Tibial nerve (tissue), 4 donors: ENCODE measurements at places on chromosomes 12 and 14.

- no peak for DNase-seq
- no peaks in the 10 kb centered on the region for H3K4me1 ChIP-seq
- H3K4me3 ChIP-seq = no peak overlapping the region
- H3K36me3 ChIP-seq = no peaks in the 10 kb centered on the region
- no peaks in the 10 kb centered on the region for H3K27me3 ChIP-seq
Observed at GRCh38 chr14:99168330-99168729, 103.7 kb downstream of the BCL11B start.

DNA sequence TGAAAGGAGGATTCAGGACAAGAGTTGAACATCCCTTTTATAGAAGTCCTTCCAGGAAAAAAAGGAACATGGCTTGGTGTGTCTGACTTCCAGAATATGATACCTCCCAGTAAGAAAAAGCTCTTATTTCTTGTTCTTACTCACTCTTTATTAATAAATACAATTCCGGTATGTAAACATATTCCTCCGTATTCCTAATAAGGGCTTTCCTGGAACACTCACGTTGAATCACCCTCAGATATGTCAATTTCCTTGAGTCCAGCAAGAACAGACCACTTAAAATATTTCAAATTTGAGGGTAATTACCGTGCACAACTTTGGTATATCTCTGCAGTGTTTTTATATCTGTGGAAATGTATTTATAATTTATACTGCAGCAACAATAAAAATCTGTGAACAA is 385.6 kb downstream of the SYT1 start:
- DNase-seq = no peak
- H3K4me1 ChIP-seq = no peaks in the 10 kb centered on the region
- H3K36me3 ChIP-seq = no peaks in the 10 kb centered on the region
- H3K27me3 ChIP-seq = no peaks in the 10 kb centered on the region
- no peak overlapping the region for H3K4me3 ChIP-seq

GRCh38 chr14:32413967-32414640 is 85.0 kb downstream of the AKAP6 start:
- H3K27ac ChIP-seq = no peak overlapping the region
- no peak overlapping the region for H3K4me3 ChIP-seq

- H3K4me1 ChIP-seq = no peaks in the 10 kb centered on the region
- no peak for DNase-seq
- no peaks in the 10 kb centered on the region for H3K36me3 ChIP-seq
- no peak overlapping the region for H3K4me3 ChIP-seq
- H3K27me3 ChIP-seq = peaks cover 6% of the 10 kb centered on the region
Observed at GRCh38 chr14:78029601-78030372, 140.4 kb upstream of the NRXN3 start.

DNA sequence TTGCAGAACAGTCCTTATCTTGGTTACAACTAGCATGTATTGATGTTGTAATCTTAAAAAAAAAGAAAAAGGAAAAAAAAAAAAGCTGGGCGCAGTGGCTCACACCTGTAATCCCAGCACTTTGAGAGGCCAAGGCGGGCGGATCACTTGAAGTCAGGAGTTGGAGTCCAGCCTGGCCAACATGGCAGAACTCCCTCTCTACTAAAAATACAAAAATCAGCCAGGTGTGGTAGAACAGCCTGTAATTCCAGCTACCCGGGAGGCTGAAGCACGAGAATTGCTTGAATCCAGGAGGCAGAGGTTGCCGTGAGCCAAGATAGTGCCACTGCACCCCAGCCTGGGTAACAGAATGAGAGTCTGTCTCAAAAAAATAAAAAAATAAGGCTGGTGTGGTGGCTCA is 25.6 kb upstream of the TEAD4 start:
- H3K4me3 ChIP-seq = no peak overlapping the region
- no peak for DNase-seq
- H3K36me3 ChIP-seq = peaks cover 12% of the 10 kb centered on the region
- H3K27me3 ChIP-seq = no peaks in the 10 kb centered on the region

GRCh38 chr12:91954326-91954725 is 191.3 kb downstream of the BTG1 start:
- no peak overlapping the region for H3K4me3 ChIP-seq
- no peaks in the 10 kb centered on the region for H3K27me3 ChIP-seq
- H3K36me3 ChIP-seq = no peaks in the 10 kb centered on the region
- H3K27ac ChIP-seq = no peak overlapping the region
- no peaks in the 10 kb centered on the region for H3K4me1 ChIP-seq
- DNase-seq = no peak

DNA sequence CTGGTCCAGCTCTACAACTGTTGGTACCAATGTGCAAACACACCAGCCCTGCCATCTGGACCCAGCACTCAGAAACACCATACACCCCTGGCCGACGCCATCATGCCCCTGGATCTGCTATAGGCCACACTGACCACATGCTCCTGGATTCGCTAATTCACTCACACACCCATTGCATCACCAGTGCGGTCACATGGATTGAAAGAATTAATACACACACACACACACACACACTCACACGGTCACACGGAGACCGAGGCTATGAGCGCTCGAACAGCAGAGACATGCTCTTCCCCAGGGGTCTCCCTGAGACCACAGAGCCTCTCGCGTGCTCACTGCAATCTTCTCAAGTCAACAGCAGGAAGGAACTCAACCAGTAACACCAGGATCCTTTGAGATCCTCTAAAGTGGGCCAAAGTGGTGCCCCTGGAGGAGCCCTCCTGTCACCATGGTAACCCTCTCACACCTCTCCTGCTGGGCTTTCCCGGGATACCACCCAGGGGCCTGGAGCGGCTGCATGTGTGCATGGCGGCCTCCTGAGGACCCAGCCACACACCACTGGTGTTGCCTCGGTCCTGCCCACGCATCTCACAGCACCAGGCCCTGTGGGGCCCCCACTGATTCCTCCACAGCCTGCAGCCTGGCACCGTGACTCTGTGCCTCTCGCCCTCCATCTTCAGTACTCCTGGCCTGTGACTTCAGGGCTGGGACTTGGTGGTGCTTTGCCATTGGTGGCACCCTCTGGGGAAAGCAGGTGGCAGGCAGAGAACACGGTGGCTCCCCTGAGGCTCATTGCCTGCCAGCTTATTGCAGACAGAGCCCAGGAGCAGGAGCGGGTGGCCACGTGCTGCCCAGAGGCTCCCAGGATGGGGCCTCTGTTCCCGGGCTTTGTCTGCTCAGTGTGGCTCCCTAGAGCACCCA is 15.1 kb downstream of the LRTM2 start:
- no peaks in the 10 kb centered on the region for H3K4me1 ChIP-seq
- H3K4me3 ChIP-seq = no peak overlapping the region

DNA sequence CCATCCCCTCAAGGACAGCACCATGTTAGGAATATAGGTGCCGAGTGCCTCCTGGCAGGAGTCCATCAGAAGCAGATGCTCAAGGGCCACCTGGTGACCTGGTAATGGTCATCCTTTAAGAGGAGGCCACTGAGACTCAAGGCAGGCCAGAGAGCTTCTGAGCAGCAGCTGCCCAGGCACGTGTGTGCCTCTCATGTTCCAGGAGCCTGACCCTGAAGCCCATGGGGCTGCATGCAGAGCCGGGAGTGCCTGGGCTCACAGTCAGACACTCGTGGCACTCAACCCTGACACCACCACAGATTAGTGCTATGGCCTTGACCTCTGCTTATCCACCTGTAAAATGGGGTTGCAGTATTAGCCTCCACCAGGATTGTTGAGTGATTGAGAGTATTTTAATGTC is 45.6 kb downstream of the C14orf132 start:
- no peaks in the 10 kb centered on the region for H3K27me3 ChIP-seq
- H3K36me3 ChIP-seq = no peaks in the 10 kb centered on the region
- no peak for DNase-seq
- H3K4me1 ChIP-seq = no peaks in the 10 kb centered on the region
- no peak overlapping the region for H3K4me3 ChIP-seq

GRCh38 chr12:111339321-111339938 is 29.5 kb downstream of the PHETA1 start:
- no peaks in the 10 kb centered on the region for H3K4me1 ChIP-seq
- H3K36me3 ChIP-seq = no peaks in the 10 kb centered on the region
- no peak overlapping the region for H3K27ac ChIP-seq
- no peak overlapping the region for H3K4me3 ChIP-seq
- no peaks in the 10 kb centered on the region for H3K27me3 ChIP-seq
- no peak for DNase-seq

- no peaks in the 10 kb centered on the region for H3K36me3 ChIP-seq
- no peaks in the 10 kb centered on the region for H3K27me3 ChIP-seq
- no peaks in the 10 kb centered on the region for H3K4me1 ChIP-seq
- DNase-seq = no peak
- H3K27ac ChIP-seq = no peak overlapping the region
Observed at GRCh38 chr12:103382119-103382518, 113.6 kb downstream of the C12orf42 start.

DNA sequence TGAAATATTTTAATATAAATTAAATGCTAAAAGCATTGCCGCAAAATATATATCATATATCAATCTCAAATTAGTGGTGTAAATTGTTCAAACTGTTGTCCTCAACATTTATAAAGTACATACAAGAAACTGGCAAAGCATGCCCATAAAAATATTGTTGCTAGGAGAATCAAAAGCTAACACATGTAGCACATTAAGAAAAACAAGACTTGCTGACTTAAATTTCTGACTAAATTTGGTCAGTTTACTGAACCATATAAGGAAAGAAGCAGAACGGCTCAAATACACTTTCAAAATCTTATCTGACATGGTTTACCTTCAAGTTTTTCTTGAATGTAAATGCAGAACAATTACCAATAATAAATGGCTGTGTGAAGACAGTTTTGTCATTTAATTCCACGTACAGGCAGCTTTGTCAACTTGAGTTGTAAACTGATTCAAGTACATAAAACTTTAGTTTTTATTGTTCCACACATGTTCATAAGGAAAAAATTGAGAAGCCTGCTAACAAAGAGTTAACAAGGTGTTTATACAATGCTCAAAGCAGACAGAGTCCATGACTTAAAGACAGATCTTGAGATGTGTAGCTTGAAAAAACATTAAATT is 50.4 kb downstream of the PPP1R12A start:
- H3K4me1 ChIP-seq = peaks cover 80% of the 10 kb centered on the region
- H3K27ac ChIP-seq = no peak overlapping the region
- no peaks in the 10 kb centered on the region for H3K36me3 ChIP-seq
- H3K4me3 ChIP-seq = no peak overlapping the region
- H3K27me3 ChIP-seq = no peaks in the 10 kb centered on the region

- no peak overlapping the region for H3K27ac ChIP-seq
Observed at GRCh38 chr12:79566452-79567174, 124.2 kb downstream of the PAWR start.

GRCh38 chr12:67355428-67356379 is 86.5 kb downstream of the CAND1 start:
- no peaks in the 10 kb centered on the region for H3K27me3 ChIP-seq
- H3K36me3 ChIP-seq = no peaks in the 10 kb centered on the region
- peak overlapping the region; percentile 61 for H3K27ac ChIP-seq
- DNase-seq = no peak

DNA sequence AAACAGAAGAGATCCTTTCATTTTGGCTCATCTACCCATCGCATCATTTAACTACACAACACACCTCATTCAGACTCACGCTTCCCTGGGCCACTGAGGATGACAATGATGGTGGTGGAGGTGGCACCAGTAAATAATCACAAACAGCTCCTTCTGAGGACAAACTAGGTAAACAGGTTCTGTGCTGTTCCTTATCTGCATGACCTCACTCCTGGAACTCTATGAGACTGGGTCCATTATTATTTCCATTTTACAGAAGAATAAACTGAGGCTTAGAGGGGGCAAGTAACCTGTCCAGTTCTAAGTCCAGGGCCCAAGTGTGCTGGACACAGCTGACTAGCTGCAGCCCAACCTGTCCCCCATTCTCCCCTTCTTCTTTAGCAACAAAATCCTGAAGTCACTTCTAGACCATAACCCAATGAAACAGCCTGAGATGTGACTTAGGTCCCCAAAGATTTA is 50.4 kb downstream of the ITPK1 start:
- H3K4me1 ChIP-seq = no peaks in the 10 kb centered on the region
- no peaks in the 10 kb centered on the region for H3K36me3 ChIP-seq
- peak overlapping the region; percentile 42 for H3K27ac ChIP-seq
- DNase-seq = no peak
- H3K4me3 ChIP-seq = no peak overlapping the region

- peaks cover 3% of the 10 kb centered on the region for H3K27me3 ChIP-seq
- H3K4me1 ChIP-seq = peaks cover 45% of the 10 kb centered on the region
- H3K36me3 ChIP-seq = peaks cover 28% of the 10 kb centered on the region
- H3K4me3 ChIP-seq = no peak overlapping the region
- DNase-seq = no peak
- no peak overlapping the region for H3K27ac ChIP-seq
Observed at GRCh38 chr14:76154539-76155126, 2.9 kb downstream of the GPATCH2L start.

GRCh38 chr14:103014466-103015228 is 42.7 kb downstream of the CDC42BPB start:
- no peaks in the 10 kb centered on the region for H3K27me3 ChIP-seq
- no peak overlapping the region for H3K27ac ChIP-seq
- DNase-seq = no peak
- no peaks in the 10 kb centered on the region for H3K36me3 ChIP-seq
- peaks cover 55% of the 10 kb centered on the region for H3K4me1 ChIP-seq

GRCh38 chr14:52131640-52132320 is 62.9 kb upstream of the NID2 start:
- no peaks in the 10 kb centered on the region for H3K36me3 ChIP-seq
- DNase-seq = peak; percentile 81
- no peaks in the 10 kb centered on the region for H3K27me3 ChIP-seq
- no peak overlapping the region for H3K27ac ChIP-seq
- H3K4me1 ChIP-seq = peaks cover 7% of the 10 kb centered on the region

- no peaks in the 10 kb centered on the region for H3K4me1 ChIP-seq
- DNase-seq = no peak
- H3K36me3 ChIP-seq = peaks cover 54% of the 10 kb centered on the region
- H3K27me3 ChIP-seq = no peaks in the 10 kb centered on the region
- no peak overlapping the region for H3K27ac ChIP-seq
Observed at GRCh38 chr14:52678591-52678990, 16.8 kb downstream of the ERO1A start.

- DNase-seq = no peak
- no peaks in the 10 kb centered on the region for H3K27me3 ChIP-seq
- H3K36me3 ChIP-seq = no peaks in the 10 kb centered on the region
- H3K4me3 ChIP-seq = no peak overlapping the region
- H3K27ac ChIP-seq = no peak overlapping the region
Observed at GRCh38 chr14:51304941-51305340, 64.9 kb downstream of the TMX1 start.

DNA sequence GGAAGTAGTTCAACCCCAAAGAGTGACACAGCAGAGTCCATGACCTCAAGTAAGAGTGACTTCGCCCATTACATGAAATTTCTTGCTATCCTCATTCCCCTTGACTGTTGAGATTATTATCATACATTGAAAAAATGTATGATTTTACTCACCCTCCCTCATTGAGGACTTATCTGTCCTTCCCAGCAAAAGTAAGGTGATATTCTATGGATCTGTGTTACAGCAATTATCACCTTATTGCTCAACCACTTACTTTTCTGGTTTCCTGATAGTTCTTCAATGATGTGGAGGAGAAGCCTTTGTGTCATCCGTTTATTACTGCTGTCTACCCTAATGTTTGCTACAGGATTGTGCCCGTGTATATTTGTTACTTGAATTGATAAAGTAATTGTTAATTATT is 306.2 kb downstream of the TRHDE start:
- no peaks in the 10 kb centered on the region for H3K27me3 ChIP-seq
- no peaks in the 10 kb centered on the region for H3K4me1 ChIP-seq
- no peak for DNase-seq
- H3K27ac ChIP-seq = no peak overlapping the region
- H3K4me3 ChIP-seq = no peak overlapping the region
- H3K36me3 ChIP-seq = no peaks in the 10 kb centered on the region

- no peaks in the 10 kb centered on the region for H3K36me3 ChIP-seq
- DNase-seq = no peak
- H3K4me3 ChIP-seq = no peak overlapping the region
- no peak overlapping the region for H3K27ac ChIP-seq
- H3K27me3 ChIP-seq = no peaks in the 10 kb centered on the region
- no peaks in the 10 kb centered on the region for H3K4me1 ChIP-seq
Observed at GRCh38 chr12:89994911-89995310, 286.3 kb upstream of the ATP2B1 start.
